ENCODE measurements at places on chromosomes 5 and 9.
A peak's percentile ranks its signal among the peaks of the same experiment; 100 is the strongest.

DNA sequence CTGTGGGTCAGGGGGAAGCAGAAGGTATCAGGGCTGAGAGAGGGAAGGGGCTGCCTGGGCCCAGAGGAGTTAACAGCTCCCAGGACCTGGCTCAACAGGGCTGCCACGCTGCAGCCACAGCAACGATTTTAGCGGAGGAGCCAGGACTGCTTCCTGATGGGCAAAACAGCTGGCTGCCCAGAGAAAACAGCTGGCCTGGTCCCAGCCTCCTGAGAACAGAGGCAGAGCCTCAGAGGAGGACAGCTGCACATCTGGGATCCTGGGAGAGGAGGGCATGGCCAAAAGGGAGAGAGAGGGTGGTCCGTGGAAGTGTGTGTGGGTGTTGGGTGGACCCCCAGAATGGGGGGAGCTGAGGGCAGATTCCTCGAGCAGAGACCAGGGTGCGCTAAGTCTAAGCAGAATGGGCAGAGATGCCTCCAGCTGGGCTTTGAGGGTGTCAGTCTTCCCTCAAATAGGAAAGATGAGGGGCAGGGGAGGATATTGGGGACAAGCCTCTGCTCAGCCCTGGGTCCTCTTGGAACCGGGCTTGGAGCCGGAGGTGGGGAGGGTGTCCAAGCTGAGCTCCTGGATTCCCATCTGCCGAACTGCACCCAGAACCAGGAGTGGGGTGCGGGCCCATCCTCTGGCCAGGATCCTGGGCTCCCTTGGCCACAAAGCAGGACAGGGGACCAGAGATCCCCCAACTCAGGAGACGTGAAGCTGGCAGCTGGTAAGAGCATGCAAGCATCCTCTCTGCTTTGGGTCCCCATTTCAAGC is 9.1 kb upstream of the CERCAM start:
- DNase-seq: no peak

DNA sequence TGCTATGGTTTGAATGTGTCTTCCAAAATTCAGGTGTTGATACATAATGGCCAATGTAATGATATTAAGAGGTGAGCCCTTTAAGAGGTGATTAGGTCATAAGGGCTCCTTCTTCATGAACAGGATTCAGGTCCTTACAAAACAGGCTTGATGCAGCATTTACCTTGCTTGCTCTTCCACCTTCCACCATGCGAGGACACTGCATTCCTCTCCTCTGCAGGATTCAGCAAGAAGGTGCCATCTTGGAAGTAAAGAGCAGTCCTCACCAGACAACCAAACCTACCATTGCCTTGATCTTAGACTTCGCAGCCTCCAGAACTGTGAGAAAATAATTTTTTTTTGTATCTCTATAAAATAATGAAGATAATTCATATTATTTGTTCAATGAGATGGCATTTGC is 314.0 kb upstream of the SMARCA2 start:
- DNase-seq: no peak

DNA sequence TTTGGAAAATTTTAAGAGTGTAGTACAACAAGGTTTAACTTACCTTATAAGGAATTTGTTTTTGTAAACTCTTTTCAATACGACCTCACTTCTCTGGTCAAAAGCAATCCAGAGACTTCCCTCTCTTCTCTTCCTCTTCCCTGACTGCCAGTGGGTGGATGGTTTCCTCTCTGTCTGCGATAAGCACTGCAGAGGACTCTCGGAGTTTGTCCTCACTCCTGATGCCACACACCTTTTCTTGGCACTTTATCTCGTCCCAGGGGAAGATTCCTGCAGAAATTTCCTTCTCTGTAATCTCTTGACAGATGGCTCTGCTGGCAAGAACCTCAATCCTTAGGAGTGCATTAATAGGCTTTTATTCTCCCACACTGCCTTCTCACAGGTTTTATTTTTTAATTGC is 641.6 kb downstream of the NR2F1-AS1 start:
- no peak for DNase-seq

DNA sequence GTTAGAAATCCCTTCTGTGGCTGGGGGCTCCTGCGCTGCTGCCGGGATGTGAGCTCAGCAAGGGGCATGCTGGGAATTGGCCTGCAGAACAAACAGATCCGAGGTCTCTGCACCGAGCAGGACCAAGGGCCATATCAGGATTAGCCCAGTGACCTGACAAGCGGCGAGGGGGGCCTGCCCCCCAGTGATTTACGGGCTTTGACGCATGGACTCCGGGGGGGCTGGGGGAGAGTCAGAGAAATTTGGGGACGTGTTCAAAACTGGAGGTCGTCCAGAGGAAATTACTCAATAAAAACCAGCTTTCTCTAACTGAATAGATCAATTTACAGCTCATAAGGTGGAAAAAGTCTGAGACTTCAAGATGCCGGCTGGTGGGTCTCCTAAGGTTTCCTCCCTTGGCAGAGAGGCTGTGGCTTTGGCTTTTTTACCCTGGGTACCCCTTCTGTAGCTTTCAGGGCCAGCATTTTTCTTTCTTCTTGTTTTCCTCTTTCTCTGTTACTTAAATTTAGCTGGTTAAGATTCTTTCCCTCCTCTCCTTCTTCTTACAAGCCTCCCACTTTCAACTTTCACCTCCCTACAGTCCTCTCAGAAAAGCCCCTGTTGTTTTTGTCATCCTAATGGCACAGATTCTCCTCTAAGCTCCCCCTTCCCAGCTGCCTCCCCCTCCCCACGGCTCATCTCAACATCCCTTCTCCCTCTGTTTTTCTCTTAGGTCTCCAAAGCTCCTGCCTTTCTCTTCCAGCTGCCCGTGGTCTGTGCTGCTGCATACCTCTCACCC is 551.0 kb downstream of the CCDC171 start:
- peak; percentile 83 for DNase-seq

- DNase-seq: no peak
Observed at GRCh38 chr9:19620326-19620725, 168.5 kb downstream of the SLC24A2 start.

- peak; percentile 94 for DNase-seq
Observed at GRCh38 chr5:84437673-84438315, 53.1 kb upstream of the EDIL3 start.

DNA sequence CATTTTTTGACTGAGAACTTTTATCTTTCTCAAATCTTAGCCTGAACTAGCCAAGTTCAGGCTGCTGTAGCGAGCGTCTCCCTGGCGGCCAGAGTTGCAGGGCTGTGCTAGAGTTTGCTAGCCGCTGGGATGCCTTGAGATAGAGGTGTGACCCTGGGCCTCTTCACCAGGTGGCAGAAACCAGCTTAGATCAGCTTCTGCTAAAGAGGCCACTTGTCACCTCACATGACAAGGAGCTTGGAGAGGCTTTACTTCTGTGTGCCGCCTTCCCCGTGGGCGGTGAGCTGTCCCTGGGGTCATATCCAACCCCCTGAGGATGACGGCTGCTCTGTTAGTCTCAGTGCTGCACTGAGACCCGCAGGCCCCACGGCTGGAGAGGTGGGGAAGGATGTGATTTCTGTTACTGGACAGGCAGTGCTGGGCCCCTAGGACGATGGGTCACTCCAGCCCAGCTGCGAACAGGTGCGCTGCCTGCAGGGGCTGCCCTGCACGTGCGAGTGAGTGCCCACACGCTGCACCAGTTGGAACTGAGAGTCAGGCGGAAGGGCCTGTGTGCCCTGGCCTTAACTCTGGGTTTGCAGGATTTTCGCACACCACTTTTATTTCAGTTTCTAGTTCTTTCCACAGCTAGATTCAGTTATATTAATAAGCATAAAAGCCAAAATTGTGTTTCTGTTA is 63.8 kb downstream of the EHMT1 start:
- no peak for DNase-seq

DNA sequence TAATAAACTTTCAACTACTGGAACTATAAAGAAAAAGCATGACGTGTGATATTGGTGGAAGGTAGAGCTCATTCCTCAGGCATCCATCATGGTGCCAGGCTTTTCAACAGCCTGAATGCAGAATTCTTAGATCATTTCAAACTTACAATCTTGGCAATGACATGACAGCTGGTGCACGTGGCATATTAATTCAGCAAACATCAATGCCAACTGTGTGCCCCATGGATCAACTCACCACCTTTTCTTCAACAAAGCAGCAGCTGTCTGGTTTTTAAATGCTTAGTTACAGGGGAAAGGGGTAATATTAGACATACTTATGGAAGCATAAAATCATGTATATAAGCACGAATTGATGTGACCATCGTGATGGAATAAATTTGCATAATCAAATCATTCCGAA is 56.0 kb upstream of the OR13F1 start:
- no peak for DNase-seq

GRCh38 chr9:970151-970996 is 6.1 kb upstream of the DMRT3 start:
- no peak for DNase-seq

GRCh38 chr9:19720377-19720776 is 68.5 kb downstream of the SLC24A2 start:
- peak; percentile 35 for DNase-seq

Measured in fibroblast of upper back skin (primary cell).